Germinal center (tissue), 1 donor: ENCODE measurements at places on chromosomes 5 and 9.

GRCh38 chr9:117290306-117290840 is 124.5 kb downstream of the ASTN2 start:
- peak; percentile 60 for DNase-seq

GRCh38 chr9:121696930-121697329 is 45.5 kb downstream of the DAB2IP start:
- no peak for DNase-seq

DNA sequence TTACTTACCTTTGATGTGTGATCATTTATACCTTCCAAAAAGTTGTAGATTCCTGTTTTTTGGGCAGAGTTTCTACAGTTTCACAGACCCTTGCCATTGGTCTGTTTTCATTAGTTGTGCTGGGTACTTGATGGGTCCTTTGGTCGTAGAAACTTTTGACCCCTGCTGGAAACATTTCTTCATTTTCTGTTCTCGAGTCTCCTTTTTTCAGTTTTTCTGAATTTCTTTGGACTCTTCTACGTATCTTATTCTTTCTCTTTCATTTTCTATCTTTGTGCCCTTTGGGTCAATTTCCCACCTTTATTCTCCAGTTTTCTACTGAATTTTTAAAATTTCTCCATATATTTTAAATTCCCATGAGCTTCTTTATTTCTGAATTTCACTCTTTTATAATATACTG is 16.7 kb downstream of the AP3S1 start:
- no peak for DNase-seq

DNA sequence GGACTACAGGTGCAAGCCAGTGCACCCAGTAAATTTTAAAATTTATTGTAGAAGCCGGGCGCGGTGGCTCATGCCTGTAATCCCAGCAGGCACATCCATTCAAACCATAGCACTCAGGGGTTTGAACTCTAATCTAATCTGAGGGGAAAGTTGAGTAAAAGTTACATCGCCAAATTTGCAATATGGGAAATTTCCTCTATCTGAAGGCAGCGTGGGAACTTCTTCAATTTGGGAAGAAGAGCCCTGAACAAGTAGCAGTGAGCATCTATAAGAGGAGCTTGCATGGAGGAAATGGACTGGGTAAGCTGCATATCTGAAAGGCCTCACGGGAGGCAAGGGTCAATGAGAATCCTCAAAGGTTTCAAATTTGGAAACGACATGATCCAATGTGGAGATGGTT is 2.7 kb upstream of the DNAJC25 start:
- no peak for DNase-seq

- no peak for DNase-seq
Observed at GRCh38 chr5:122434205-122434970, 122.4 kb downstream of the SNCAIP start.

DNA sequence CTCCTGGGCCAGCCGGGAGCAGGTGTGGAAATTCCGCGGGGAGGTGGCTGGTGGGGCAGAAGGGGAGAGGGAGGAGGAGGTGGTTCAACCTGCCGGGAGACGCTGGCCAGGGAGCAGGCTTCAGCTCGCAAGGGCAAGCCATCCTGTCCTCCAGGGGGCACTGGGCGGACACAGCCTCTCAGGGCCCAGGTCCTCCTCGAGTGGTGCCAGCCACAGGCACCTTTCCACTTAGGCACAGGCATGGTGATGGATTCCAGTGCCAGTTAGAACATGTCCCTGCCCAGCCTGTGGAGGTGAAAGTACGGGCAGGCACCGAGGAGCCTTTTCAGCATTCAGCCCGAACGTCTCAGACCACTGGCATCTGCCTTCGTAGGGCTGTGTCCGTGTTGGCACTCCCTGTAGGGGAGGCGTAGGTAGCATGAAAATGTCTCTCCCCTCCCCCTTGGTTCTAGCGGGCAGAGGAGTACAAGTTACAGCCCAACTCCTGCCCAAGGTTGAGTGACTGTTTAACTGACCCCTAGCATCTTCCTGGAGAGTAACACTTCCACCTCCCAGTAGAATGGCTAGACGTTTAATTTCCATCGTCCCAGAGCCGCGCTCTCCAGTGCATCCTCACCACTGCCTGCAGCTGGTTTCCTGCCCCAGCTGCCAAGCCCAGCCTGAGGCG is 48.9 kb downstream of the DAB2IP start:
- DNase-seq: peak; percentile 30

- no peak for DNase-seq
Observed at GRCh38 chr5:144328494-144328893, 157.8 kb downstream of the KCTD16 start.

GRCh38 chr9:106932178-106932577 is 69.2 kb downstream of the ZNF462 start:
- no peak for DNase-seq

GRCh38 chr5:42872865-42873264 is 61.2 kb upstream of the SELENOP start:
- DNase-seq: no peak

GRCh38 chr9:28050046-28050445 is 476.8 kb upstream of the C9orf72 start:
- DNase-seq: no peak

DNA sequence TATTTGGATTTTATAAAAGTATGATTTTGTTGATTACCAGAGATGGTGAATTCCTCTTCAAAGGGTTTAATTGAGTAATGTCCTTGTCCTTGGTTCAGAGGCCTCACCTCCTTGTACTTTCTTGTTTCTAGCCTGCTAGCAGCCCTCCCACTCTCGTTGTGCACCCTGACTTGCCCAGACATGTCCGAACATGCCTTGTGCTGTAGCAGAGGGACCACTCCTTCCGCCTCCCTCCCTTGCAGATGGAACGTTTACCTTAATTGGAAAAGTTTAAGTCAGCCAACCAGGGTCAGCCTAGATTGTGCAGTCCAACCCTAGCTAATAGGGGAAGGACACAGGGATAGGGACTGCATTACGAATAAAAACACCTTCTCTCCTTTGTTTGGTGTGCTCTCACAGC is 406.9 kb upstream of the NMUR2 start:
- DNase-seq: no peak

DNA sequence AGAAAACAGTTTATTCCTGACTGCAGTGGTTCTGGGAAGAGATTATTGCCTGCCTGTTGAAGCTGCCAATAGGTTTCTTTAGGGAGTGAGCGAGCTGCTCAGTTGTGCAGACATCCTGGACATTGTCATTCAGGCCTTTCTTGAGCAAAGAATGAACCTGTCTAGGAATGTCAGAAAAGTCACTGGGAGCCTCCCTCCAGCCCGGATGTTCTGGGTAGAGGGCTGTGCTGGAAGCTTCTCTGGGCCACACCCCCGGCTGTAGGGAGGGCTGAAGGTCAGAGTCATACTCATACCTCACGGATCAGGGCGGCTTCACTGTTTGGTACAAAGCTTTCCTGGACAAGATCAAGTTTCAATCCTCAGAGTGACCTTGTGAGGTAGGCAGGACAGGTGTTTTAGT is 33.4 kb upstream of the TBC1D2 start:
- DNase-seq: no peak

DNA sequence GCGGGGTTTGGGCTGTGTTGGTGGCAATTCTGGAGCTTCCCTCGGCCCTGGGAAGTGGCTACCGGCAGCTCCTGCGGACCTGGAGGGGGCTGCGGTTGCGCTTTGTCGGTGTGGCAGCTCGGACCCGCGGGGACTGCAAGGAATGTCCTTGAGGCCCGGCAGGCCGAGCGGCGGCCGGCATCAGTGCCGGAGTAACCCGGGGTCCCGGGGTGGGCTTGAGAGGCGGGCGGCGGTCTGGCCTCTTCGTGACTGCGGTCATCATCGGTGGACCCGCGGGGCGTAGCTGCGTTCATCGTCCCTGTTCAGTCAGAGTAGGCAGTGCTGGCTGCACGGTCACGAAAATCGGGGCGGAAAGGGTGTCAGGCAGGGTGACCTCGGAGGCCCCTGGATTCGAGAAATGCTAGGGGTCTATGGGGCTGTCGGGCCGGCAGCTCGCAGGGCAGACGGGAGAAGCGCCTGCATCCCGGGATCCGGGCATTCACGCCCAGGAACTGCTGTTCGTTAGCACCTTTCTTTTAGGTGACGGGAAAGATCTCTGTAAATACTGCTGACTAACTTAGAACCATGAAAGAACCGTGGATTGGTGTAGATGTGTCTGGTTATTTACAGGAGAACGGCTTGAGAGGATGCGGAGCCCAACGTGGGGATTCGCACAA is 474 bp downstream of the HMGCR start:
- no peak for DNase-seq

DNA sequence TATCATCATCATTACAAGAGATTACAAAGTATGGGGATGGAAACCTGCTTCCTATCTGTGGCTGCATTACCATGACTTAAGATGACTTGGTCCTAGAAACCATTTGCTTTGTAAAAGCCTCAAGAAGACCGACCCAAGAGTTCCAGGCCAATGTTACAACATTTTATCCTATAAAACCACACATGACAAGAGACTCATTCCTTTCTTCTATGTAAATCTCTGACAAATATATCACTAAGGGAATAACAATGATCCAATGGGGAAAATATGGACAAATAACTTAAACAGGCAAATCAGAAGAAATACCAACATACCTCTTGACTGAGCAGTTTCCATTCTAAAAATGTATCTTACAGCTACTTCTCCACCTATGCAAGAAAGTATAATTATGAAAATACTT is 44.3 kb upstream of the VPS13A start:
- DNase-seq: no peak

DNA sequence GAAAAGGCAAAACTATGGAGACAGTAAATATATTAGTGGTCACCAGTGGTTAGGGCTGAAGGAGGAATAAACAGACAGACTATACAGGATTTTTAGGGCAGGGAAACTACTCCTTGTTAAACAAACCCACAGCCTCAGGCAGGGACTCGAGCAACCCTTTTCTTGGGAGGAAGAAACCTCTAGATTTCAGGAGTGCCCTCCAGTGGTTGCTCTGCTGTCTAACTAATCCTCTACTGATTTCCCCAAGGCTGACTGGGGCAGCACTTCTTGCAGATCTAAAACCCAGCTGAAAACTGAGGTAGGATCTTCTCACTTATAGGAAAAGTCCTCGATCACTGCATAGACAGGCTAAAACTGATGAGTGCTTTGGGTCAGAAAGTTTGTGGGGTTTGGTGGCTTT is 176.8 kb downstream of the ISOC1 start:
- DNase-seq: no peak

DNA sequence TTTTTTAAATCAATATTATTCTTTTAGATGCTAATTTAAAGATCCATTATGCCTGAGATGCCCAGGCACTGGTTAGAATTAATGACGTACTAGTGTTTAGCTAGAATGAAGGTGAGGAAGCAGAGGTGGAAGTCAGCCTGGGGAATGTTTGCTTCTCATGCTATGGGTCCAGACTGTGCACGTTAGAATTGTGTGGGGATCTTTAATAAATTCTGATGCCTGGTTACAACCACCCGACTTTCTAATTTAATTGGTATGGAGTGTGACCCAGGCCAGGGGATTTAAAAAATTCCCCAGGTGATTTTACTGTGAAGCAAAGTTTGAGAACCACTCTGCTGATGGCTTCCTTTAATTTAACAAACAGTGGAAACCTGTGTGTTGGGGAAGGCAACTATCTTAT is 111.1 kb downstream of the DOCK2 start:
- no peak for DNase-seq

- no peak for DNase-seq
Observed at GRCh38 chr5:116502616-116503015, 72.0 kb downstream of the SEMA6A start.

GRCh38 chr9:127419348-127419747 is 4.8 kb upstream of the ZNF79 start:
- no peak for DNase-seq

DNA sequence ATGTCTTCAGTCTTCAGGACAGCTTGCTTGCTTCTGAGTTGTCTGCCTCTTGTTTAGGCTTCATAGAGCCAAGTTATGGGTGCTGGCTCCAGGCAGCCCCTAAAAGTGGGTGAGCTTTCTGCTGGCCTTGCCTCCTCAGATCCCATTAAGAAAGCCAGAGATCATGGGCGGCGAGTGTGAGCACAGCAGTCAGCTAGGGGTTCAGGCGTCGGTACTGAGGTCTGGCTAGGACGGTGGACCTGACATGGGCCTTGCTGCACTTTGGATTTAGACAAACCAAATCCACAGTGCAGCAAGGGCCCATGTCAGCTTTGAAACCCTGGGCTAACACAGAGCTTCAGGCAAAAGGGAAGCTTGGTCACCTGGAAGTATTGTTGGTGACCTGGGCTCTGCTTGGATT is 17.6 kb downstream of the PSAT1 start:
- no peak for DNase-seq

GRCh38 chr9:137247135-137247915 is 3.8 kb upstream of the STPG3 start:
- no peak for DNase-seq

GRCh38 chr9:108162664-108163063 is 673.1 kb upstream of the KLF4 start:
- no peak for DNase-seq

DNA sequence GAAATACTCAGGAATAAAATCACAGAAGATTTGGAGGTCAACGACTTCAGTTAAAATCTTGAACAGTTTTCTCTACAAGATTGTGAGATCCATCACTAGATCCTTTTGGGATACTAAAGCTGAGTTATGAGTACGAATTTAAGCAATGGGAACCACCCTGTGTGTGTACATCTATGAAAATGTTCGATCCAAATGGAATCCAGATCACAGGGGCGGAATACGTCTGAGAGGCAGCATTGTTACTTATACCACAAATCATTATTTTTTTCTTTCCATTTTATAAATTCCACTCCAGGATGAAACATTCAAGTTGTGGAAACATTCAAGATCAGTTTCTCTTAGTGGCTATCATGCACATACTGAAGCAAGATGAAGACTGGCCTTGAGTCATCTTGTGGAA is 239.3 kb upstream of the PAPPA start:
- DNase-seq: no peak

DNA sequence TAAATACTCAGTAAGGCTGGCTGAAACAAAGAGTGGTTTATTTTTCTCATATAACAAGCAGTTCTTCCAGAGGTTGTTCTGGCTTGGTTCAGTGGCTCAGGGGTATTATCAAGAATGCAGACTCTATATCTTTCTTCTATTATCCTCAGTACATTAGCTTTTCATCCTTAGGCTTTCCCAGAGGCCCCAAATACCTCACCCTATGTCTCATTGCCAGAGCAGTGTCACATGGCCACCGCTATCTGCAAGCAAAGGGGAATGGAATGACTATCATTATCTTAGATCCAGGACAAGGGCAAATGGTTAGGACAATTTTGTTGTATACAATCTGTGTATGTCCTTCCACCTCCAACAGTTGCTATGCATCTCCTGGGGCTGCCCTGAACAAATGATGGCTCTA is 69.0 kb upstream of the SNX2 start:
- DNase-seq: no peak

- no peak for DNase-seq
Observed at GRCh38 chr9:38436708-38437107, 12.5 kb upstream of the IGFBPL1 start.

DNA sequence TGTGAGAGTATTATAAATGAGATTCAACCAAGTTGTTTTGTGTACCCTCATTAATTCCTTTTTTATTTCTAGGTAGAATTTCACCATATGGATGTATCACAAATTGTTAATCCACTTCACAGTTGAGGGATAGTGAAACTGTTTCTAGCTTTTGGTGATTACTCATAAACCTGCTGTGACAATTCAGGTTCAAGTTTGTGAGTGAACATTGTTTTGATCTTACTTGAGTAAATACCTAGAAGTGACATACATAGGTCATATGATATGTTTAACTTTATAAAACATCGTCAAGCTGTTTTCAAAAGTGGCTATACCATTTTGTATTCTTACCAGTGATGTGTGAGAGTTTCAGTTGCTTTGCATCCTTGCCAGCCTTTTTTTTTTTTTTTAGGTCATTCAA is 112.9 kb downstream of the CAMK4 start:
- DNase-seq: no peak
